ENCODE measurements at places on chromosomes 3 and 15.

- no peak for DNase-seq
Measured at GRCh38 chr3:140910860-140911259, 30.8 kb upstream of the SLC25A36 start.

- no peak for DNase-seq
Measured at GRCh38 chr3:148735597-148735996, 37.9 kb downstream of the AGTR1 start.

- DNase-seq: no peak
Measured at GRCh38 chr3:37521429-37521828, 340.3 kb upstream of the CTDSPL start.

- DNase-seq: no peak
Measured at GRCh38 chr3:8848696-8849131, 79.3 kb upstream of the OXTR start.

GRCh38 chr3:126478581-126479310 is 3.1 kb upstream of the ZXDC start:
- no peak for DNase-seq

GRCh38 chr3:55897573-55898224 is 410.6 kb upstream of the WNT5A start:
- peak; percentile 40 for DNase-seq

GRCh38 chr15:43144512-43144911 is 11.1 kb downstream of the TMEM62 start:
- DNase-seq: no peak

GRCh38 chr3:31462050-31462569 is 70.6 kb upstream of the STT3B start:
- no peak for DNase-seq

DNA sequence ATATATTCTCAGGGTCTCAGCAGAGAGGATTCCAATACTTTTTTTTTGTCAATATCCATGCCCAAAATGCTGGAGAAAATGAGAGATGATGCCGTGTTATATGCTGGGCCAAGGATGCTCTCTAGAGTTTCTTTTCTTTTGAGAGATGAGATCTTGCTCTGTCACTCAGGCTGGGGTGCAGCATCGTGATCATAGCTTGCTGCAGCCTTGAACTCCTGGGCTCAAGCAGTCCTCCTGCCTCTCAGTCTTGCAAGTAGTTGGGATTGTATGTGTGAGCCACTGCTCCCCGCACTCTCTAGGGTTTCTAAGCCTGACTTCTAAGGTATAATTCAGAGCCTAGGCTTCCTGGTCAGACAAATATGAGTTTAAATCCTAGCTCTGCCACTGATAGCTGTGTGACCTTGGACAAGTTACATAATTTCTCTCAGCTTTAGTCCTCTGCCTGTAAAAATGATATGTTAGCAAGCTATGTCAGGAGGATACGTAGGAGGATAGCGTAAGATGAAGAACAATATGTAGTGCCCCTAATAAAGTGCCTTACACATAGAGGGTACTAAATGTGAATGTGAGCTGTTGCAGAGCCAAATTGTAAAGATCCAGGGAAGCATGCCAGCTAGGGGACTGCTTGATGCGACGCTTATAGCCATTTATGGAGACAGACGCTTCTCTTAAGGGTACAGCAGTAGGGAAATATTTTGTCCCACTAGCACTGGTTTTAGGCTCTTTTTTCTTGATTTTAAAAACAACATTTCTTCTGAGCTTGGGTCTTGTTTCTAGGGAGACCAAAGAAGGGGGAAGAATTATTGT is 7.4 kb downstream of the STARD9 start:
- no peak for DNase-seq

- DNase-seq: no peak
Measured at GRCh38 chr3:78174821-78175220, 1134.9 kb downstream of the ROBO2 start.

DNA sequence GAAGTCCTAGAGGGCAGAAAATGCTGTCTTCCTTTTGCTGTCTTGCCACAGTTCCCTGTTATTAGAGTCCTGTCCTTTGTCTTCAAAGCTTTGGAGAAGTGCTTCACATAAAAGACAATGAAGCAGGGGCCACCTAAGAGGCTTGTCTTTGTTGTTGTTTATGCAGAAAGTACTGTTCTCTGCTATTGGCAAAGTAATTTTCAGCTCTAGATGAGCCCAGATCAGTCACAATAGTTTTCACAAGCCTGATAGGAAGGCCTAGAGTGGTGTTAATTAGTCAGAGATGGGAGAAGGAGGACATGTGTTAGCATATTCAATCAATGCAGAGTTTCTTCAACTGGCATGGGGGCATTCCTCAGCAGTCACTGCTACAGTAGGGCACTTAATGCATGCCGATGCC is 300.0 kb downstream of the PTPRG start:
- no peak for DNase-seq

- DNase-seq: peak; percentile 38
Measured at GRCh38 chr3:124885466-124886167, 1.5 kb downstream of the ITGB5 start.

DNA sequence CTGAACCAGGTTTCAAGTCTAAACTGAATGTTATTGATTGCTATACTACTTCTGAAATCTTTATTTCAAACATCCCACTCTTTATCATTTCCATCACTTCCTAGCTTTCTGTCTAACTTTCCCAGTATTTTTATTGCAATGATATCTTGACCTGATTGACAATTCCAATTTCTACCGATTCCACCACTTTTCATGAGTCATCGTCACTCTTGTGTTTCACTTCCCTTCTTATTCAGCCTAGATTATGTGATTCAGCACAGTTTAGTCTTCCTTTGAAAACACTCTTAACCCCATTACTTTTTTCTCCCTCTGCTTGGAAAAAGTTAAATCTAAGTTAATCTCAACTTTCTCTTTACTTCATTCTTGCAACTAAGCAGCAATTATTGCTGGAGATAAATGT is 62.6 kb downstream of the SLC7A14 start:
- no peak for DNase-seq

- DNase-seq: peak; percentile 34
Measured at GRCh38 chr3:16048435-16049318, 125.8 kb upstream of the GALNT15 start.

GRCh38 chr3:101643861-101644613 is 32.9 kb downstream of the ZBTB11 start:
- DNase-seq: no peak

GRCh38 chr15:63913786-63914315 is 80.1 kb upstream of the HERC1 start:
- no peak for DNase-seq

- DNase-seq: no peak
Measured at GRCh38 chr15:70892912-70893560, 410 bp downstream of the LRRC49 start.
